ENCODE measurements at places on chromosomes 4 and X. TPM values are rescaled to one million over a fixed set of nuclear protein-coding genes. Genes with fewer than 3 reads are reported as not detected.

AMBN gene
- total RNA-seq = not detected

NAP1L2 gene
- total RNA-seq = 0.41 TPM

SPINK2 gene
- not detected for total RNA-seq

TLR3 gene
- 2.9 TPM for total RNA-seq

AWAT2 gene
- not detected for total RNA-seq

TMEM255A gene
- 0.05 TPM for total RNA-seq

KCNE5 gene
- not detected for total RNA-seq

GABRG1 gene
- total RNA-seq = not detected

TCEAL7 gene
- 16.2 TPM for total RNA-seq

ANAPC10 gene
- 27.4 TPM for total RNA-seq

MAGEA8 gene
- total RNA-seq = not detected

SSX3 gene
- total RNA-seq = not detected

DNA sequence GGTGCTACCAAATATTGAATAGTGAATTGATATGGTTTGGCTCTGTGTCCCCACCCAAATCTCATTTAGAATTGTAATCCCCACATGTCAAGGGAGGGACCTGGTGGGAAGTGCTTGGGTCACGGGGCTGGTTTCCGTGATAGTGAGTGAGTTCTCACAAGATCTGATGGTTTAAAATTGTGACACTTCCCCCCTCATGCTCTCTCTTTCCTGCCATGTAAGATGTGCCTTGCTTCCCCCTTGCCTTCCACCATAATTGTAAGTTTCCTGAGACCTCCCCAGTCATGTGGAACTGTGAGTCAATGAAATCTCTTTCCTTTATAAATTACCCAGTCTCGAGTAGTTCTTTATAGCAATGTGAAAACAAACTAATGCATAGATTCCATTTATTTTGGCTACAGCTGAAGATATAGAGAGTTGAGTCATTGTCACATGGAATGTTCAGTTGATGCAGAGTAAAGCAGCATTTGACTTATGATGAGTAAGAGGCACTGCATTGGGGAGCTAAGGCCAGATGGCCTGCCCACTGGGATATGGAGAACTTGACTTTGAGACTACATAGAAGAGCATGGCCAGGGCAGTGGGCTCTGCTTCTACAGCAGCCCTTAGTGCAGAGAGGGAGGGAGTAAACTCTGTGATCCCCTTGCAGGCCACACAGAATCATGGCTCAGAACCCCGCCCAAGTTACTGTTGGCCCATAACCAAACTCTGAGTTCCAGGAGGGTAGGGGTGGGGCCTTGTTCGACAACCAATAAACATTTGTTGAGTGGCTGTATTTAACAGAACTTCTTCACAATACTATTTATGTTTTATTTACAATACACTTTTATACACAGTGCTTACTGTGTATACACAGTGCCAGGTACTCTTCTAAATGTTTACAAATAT is 34.2 kb downstream of the RAI2 start:
- no peak for DNase-seq

- DNase-seq = no peak
Measured at GRCh38 chr4:21366312-21366711, 582.3 kb downstream of the KCNIP4 start.

DNA sequence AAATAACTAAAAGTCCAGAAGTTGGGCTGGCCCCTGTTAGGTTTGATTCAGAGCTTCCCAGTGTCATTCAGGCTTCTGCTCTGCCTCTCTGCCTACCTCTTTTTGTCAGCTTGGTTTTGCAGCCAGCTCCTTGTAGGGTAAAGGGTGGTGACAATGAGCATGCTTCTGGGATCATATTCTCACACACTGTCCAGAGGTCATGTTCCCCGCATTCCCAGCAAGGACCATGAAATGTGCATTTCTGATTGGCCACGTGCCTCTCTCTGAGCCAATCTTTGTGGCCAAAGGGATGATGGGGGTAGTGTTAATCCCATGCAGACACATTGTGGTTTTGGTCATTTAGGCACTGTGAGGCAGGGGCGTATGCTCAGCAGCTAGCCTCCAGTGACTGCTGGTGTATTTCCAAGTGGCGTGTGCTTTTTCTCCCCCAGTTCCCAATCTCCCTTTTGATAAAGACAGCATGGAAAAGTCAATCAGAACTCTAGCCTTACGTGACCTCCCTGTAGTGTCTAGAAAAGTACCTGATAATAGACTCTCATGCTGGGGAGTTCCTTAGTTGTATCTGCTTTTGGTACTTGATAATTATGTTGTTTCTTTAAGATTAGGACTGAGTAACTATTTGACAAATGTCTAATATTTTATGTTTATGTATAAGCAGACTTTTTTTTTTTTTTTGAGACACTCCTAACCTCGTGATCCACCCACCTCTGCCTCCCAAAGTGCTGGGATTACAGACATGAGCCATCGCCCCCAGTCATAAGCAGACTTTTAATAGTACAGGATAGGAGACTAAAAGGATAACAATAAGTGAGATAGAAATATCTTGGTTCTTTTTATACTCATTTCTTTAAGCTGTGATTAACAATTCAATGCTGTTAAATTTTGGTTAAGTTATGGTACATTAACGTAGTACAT is 57.8 kb downstream of the KIAA0232 start:
- DNase-seq = no peak

DNA sequence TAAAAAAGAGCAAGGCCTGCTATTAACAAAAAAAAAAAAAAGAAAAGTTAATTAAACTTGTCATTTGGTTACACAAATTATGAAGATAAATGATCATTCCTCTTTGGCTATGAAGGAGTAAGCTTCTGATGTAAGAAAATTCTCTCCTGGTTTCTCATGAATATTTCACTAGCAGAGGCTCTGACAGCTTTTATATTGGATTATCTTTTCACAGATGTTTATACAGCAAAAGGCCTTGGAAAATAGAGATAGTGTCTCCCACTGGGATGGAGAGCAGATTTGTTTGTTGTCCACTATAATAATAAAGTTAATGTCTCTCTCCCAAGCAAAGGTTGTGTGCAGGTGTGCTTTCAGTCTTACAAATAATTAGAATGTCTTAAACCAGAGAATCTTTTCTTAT is 40.7 kb upstream of the PDGFC start:
- DNase-seq = no peak

- no peak for DNase-seq
Measured at GRCh38 chr4:80144676-80145470, 52.4 kb upstream of the PRDM8 start.

GRCh38 chr4:38759113-38759789 is 23.5 kb downstream of the TLR10 start:
- peak; percentile 22 for DNase-seq

DNA sequence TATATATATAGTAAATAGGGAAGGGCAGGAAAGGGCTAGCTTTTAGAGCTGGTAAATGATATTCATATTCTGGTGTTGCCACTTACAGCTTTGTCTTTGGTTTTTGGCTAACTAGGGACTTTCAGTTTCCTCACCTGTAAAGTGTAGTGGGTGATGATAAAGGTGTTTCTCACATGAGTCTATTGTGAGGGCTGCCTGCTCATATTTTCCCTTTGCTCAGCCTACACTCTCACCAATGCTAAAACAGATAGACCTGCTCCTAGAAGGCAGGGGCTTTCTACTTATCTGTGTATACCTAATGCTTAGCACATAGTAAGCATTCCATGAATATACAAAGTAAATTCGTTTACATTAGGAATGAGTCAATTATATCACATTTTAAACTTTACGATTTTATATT is 137.2 kb upstream of the HS3ST1 start:
- no peak for DNase-seq

DNA sequence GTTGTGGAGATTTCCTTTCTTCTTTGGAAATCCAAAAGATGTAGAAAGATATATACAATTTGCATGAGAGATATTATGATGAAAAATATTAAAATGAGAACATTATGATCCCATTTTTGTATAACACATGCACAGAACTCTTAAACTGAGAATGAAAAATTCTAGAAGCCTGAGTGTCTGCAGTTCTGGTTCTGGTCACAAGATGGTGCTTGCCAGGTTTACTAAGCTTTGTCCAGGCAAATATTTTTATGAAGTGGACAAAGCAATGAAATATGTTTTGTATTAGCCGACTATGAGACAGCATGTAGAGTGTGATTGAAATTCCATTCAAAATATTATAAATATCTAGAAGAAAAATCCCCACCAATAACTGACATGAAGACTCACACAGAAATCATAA is 2.2 kb downstream of the PWWP3B start:
- DNase-seq = no peak

DNA sequence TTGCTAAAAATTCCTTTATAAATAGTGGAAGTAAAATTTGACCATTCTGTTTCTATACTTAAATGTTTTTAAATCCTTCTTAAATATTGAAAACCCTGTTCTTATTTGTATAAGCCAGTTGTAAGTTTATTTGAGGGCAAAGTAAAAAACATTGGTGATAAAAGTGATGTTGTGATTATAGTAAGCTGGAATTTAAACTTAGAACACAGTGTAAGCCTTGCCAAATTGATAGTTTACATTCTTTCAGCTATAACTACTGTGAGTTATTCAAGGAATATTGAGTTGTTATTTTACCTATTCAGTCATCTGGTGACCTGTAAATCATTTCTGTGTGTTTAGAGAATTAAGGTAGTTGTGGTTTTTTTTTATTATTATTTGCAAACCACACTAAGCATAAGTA is 9.6 kb downstream of the YY2 start:
- DNase-seq = no peak

DNA sequence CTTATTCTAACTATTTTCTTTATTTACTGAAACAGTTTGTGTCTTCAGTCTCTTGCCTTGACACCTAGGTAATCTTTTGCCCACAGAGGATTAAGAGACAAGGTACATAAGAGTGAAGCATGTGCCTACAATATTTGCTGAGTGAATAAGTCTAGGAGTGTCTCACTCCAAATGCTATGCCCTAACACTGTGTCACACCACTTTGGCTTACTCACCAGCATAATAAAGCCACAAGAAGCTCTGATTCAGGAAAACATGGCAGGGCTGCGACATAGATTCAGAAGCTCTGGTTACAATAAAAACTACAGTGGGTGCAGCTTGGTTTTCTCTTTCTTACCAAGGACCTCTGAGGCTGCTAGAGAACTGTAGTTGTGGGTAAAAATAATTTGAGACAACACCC is 127.1 kb downstream of the RBM46 start:
- no peak for DNase-seq

DNA sequence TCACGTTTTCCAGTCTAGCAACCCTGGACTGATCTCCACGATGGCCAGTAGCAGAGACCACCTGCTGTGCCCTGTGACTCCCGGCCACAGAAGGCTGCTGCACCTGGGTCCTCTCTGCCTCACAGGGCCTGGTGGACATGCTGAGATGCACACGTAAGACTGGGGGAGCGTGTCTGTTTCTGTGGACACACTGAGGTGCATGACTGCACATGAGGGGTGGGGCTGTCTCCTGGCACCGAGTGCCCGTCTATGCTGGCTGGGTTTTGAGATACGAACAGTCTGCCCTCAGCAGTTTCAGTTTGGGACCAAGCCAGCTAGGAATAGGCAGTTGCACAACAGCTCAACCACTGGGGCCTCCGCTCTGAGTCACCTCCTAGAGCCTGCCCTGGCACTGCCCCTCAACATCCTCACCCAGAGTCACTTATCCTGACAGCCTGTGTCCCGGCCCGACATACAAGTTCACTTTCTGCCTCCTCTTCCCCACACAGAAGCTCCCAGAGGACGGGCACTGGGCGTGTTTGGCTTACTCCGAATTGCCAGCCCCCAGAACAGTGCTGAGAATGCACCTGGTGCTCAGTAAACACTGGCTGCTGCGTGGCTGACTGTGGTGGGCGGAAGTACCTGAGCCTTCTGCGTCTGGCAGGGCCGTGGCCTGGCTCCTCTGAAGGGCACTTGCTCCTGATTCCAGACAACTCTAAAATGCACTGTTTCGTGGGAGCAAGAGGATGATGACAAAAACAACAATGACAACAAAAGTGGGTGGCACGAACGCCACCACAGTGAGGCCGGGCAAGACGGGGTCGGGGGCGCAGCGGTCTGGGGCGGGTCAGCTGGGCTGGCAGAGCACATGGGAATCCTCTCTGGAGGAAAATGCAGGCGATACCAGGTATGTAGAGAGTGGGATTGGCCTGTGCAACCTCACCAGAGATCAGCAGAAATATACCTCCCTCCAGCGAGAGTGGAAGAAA is 30.9 kb downstream of the RNF212 start:
- DNase-seq = no peak

- DNase-seq = no peak
Measured at GRCh38 chr4:71270901-71271300, 67.9 kb upstream of the SLC4A4 start.

DNA sequence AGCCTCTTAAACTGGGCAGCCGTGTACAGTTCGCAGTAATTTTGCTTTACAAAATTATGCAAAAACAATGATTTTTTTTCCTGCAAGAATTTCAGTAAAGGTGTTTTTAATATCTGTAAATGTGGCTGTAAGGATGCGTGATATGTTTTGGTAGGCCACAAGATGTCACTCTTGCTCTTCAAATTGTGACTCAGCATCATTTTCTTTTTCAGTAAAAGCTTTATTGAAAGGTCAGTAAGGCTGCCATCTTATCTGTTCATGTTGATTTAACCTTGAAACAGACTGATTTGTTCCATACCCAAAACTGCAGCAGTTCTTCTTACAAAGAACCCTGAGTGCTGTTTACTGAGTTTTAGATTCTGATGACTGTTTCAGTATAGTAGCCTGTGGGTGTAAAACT is 39.9 kb downstream of the TXLNG start:
- no peak for DNase-seq

- no peak for DNase-seq
Measured at GRCh38 chrX:130108647-130109428, 1.5 kb downstream of the ELF4 start.

GRCh38 chr4:115090483-115091075 is 22.8 kb downstream of the NDST4 start:
- no peak for DNase-seq

DNA sequence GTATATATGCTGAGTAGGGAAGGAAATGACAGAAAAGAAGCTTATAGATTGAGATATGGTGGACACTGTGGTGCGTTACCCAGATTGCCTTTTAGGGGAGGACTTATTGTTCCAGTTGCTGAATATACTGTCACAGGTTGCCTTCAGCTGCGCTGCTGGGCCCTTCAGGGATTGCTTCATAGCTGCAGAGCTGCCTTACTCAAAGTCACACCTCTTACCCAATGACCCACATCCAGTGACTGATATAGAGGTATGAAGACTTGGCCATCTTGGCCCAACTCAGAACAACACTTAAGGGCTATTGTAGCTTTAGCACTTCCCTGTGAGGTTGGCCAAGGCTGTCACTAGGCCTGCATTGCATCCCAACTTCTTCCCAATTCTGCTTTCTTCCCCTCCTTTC is 63.4 kb upstream of the TMEM164 start:
- DNase-seq = no peak

- no peak for DNase-seq
Measured at GRCh38 chr4:152011469-152011868, 250.7 kb upstream of the GATB start.

- DNase-seq = no peak
Measured at GRCh38 chrX:109274806-109275205, 207.1 kb downstream of the GUCY2F start.

- no peak for DNase-seq
Measured at GRCh38 chrX:109783701-109784079, 50.6 kb upstream of the ACSL4 start.

GRCh38 chr4:138863160-138863559 is 152.4 kb upstream of the NOCT start:
- no peak for DNase-seq
